ENCODE measurements at places on chromosomes 2 and 18.

- no peak for DNase-seq
Observed at GRCh38 chr2:53252115-53252514, 515.5 kb upstream of the CHAC2 start.

DNA sequence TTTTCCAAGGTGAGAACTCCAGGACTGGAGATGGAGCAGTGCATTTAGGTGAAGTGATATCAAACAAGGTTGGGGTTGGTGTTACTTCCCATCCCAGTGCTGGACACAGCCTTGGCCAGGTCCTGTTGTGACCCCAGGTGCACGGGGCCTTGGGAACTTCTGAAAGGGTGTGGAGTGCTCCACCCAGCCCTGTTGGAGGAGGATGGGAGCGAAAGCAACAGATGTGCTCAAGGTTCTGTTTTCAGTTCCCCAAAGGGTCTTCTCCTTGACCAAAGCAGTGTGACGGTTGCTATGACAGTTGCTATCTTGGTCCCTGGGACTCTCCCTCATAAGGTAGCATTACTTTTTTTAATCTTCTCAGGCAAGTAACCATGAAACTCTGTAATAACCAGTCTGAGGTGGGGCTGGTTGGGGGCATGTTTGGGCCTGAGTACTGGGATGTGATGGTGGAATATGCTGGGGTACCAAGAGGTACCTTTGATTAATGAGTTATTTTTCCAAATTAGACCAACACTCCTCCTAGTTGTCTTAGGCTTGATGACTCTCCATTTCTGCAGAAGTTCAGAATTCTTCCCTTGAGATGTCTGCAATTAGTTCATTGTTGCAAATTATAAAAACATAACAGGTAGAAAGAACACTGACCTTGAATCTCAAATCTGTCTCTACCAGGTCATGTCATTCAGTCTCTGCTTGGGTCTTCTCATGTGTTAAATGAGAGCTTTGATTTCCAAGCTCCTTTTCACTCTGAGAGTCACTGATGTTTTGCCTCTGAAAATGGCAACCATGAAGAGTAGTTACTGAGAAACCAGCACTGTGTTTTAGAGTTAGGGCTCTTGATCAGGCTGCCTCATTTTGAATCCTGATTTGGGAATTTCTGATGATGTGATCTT lies 154.5 kb downstream of the RPIA start:
- DNase-seq: no peak

DNA sequence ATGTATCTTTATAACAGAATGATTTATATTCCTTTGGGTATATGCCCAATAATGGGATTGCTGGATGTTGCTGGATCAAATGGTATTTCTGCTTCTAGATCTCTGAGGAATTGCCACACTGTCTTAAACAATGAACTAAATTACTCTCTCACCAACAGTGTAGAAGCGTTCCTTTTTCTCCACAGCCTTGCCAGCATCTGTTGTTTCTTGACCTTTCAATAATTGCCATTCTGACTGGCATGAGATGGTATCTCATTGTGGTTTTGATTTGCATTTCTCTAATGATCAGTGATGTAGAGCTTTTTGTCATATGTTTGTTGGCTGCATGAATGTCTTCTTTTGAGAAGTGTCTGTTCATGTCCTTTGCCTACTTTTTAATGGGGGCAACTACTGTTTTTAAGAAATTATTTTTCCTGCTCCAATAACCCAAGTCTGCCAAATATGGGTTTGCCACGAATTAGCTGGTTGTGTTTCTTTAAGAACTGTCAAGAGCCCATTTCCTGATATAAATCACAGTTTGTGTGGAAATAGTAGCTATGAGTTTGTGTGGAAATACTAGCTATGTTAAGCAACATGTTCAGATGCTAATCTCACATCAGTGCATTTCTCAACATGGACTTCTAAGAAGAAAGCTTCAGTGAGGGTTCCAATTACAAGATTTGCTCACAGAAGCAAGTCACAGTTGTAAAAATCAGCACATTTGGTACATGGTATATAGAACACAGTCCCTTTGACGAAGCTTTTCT lies 259.4 kb downstream of the ANAPC1 start:
- no peak for DNase-seq

GRCh38 chr2:18752667-18753422 lies 163.5 kb upstream of the NT5C1B start:
- no peak for DNase-seq

DNA sequence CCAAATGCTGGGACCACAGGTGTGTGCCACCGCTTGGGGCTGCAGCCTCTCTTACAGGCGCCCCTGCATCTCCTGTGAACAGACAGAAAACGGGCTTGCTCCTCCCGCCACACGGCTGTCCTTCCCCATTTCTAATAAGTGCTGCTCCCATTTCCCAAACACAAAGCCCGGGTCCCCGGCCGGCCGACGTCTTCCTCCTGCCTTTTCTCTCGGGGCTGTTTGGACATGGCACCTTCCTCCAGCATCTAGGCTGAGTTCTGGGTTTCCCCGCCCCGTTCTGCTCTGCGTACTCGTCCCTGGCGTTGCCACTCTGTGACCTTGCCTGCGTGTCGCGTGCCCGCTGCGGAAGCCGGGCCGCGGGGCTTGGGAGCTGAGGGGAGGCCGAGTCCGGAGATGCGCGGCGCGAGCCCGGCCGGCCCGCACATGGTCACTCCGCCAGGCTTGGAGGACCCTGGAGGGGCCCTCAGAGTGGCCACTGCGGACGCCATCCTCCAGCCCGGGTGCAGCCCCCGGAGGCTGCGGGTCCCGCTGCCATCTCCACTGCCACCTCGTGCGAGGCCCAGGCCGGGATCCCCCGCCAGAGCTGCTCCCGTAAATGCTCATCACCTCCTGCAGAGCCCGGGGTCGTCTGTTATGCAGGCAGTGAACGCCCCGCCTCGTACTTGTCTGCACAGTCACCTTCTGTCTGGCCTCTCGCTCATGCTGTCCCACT lies 26.3 kb downstream of the PRELID3A start:
- DNase-seq: no peak

DNA sequence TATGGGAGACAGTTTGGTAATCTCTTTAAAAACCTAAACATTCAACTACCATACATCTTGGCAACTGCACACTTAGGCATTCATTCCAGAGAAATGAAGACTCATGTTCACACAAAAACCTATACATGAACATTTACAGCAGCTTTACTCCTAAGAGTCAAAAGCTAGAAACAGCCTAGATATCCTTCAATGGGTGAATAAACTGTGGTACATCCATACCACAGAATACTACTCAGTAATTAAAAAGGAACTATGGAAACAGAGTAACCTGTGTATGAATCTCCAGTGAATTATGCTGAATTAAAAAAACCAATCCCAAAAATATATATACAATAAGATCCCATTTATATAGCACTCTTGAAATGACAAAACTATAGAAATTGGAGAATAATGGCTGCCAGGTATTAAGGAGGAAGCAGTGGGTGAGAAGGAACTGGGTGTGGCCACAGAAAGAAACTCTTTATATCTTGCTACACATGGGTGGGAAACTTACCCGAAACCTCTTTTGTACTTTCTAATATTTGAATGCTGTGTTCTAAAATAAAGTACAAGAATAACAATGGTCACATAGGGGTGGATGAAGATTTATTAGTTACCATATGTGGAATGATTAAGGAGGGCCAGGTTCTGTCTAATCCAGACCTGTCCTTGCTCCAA lies 13.7 kb downstream of the SESTD1 start:
- no peak for DNase-seq

DNA sequence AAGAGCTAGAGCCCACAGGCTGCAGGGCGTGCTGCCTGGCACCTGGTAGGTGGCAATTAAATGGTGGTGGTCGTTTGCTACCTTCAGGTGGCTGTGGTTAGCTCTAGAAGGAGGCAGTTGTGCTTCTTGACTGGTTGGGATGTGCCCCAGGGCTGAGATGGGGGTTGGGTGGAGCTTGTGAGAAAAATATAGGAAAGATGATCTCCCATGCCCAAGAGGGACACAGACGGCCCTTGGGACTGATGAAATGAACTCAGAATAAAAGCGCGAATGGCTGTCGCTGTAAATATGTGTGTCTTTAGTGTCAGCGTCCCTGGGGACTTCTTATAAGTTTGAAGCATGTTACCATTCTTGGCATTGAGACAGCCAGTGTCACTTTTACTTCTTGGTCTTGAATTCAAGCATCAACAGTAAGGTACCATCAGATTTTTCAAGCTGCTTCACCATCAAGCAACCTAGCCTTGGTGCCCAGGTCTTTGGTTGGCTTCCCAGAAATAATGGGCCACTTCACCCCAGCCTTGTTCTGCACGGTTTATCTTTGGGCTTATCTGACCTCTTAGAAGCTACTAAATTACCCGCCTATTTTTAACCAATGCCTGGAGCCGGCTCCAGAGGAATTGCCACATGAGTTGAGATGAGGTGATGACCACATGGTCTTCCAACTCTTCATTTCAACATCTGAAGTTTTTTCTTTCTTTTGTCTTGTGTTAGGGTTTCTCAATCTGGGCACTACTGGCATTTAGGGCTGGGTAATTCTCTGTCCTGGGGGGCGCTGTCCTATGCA lies 11.9 kb downstream of the LRRFIP1 start:
- no peak for DNase-seq

- DNase-seq: no peak
Observed at GRCh38 chr18:49596687-49597086, 34.8 kb downstream of the LIPG start.
